ENCODE measurements at places on chromosomes 6 and 20.
A peak's percentile ranks its signal among the peaks of the same experiment; 100 is the strongest.

GRCh38 chr20:21433329-21433890 lies 36.1 kb upstream of the NKX2-4 start:
- DNase-seq, result no peak

DNA sequence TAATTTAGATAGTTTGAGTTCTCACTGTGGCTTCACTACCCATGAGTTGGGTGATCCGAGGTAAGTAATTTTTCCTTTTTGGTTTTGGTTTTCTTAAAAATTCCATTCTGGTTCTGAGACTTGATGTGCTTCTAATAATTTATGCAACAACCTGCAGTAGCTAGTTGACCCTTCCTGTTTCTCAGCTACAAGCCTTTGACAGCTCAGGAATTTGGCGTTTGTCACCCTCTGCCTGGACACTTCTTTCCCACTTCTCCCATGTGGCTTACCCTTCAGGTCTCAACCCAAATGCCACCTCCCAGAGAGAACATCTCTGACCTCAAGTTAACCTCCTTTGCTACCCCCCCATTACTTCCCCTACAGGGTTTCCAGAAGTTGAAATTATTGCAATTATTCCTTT lies 49.7 kb upstream of the TSHZ2 start:
- no peak for DNase-seq

GRCh38 chr20:23205611-23206041 lies 119.5 kb upstream of the CD93 start:
- DNase-seq, result no peak

DNA sequence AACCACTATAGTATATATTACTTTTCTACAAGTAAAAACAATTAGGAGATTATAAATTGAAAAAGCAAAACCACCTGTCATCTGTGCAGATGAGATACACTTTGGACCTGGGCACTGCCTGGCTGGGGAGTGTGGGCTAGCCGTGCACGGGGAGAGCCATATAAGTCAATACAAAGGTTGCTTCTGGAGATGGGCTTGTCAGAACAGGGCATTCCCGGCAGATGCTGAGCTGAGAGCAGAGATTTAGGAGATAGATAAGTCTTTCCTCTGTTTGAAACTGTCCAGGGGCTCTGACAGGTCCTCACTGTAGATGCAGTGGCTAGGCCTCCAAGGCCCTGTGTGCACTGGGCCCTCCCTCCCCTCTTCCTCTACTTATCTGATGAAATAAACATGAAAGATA lies 34.5 kb downstream of the CD164 start:
- DNase-seq, result no peak

DNA sequence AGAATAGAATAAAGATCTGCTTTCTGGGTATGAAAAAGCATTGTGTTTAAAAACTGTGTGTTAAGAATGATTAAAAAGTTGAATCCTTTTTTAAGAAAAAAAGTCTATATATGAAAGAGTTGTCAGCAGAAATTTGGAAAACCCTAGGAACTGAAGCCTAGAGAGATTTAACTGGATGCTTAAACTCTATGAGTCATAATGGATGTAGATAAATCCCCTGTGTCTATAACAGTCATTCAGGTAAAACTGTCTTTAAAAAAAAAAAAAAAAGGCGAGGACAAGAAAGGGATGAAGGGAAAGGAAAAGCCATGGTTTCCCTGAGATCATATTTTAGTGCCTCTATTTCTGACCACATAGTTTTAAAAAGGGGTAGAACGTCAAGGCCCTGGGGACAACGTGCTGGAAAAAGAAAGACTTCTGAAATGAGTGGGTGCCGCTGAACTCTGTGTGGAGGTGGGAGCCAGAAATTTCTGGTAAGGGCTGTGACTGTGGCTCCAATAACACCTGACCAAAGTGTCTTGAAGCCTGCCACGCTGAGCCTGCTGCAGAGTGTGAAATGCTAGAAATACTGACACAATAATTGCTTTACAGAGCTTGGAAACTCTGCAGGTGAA lies 302.6 kb upstream of the ARID1B start:
- DNase-seq, result no peak

DNA sequence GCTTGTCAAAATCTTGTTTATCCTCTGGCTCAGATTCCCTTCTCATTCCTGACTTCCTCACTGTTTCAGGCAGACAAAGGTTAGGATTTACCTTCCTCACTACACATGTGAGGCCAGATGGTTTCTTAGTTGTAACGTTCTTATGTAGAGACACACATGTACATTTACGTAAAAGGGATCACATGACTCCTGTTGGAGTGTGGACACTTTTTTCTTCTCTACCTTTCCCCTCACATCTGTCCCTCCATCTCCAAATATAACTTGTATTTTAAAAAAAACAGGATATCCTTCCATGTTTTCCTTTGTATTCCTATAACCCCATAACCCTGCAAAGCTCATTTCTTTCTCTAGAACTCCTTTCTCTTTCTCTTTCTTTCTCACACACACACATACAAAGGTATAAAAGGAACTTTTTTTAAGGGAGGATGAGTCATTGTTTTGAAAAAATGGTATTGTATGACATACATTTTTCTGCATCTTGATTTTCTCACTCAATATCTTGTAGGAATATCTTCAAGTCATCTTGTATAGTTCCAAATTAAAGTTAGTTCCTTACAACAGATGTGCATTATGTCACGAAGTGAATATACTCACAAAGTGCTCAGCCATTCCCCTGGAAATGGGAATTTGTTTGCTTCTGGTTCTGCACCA lies 78.2 kb upstream of the SULF2 start:
- no peak for DNase-seq

DNA sequence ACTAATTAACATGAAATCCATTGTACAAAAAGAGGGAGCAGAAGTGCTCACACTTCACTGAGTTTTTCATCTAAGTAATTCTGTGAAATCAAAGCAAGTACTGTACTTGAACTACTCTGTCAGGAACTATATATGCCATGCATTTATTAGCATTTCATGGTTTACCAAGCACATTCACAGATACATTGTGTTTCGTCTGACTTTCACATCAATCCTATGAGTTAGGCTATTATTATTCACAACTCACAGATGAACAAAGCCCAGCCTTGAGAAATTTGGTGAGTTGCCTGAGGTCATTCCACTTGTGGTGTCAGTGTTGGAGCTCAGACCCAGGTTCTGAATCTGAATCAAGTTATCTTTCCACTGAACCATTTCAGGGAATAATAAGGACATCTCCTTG lies 33.7 kb upstream of the TENT5A start:
- DNase-seq, result no peak

DNA sequence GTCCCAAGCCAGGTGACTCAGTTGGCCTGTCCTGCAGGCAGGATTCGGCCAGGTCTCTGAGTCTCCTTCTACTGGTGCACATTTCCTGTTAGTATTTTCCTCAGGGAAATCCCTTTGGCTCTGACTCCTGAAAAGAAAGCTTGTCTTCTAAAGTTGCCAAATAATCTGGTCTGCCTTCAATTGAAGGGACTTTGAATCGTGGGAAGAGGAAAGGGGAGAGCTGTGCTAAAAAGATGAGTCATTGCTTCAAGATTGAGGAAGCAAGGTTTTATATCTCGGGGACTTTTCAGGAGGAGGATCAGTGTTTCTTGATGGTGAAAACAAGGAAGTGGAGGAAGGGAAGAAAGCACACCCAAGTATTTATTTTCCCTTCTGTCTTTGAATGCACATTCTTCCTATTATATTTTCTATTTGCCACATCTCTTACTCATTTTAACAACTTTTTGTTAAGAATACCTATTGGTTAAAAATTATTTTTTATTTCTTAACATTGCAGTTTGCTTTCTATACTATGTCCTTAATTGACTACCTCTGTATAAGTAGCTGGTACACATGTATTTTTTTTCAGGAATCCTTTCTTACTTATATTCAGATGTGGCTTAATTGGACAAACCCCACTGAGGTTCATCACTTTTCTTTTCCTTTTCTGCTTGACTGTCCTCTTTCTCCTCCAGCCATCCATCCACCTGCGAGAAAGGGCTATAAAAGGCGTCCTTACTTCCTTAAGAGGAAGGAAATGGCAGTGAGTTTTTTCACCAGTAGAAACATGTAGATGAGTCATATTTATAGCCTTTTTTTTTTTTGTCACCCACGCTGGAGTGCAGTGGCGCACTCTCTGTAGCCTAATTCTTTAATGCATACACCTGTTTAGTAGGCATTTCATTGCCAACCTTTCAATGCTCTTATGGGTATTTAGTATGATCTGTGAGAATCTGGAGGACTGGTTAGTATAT lies 15.0 kb upstream of the IFNGR1 start:
- DNase-seq, result peak; percentile 97
